Tibial artery (tissue), 4 donors: ENCODE measurements at places on chromosomes 2 and 18.

DNA sequence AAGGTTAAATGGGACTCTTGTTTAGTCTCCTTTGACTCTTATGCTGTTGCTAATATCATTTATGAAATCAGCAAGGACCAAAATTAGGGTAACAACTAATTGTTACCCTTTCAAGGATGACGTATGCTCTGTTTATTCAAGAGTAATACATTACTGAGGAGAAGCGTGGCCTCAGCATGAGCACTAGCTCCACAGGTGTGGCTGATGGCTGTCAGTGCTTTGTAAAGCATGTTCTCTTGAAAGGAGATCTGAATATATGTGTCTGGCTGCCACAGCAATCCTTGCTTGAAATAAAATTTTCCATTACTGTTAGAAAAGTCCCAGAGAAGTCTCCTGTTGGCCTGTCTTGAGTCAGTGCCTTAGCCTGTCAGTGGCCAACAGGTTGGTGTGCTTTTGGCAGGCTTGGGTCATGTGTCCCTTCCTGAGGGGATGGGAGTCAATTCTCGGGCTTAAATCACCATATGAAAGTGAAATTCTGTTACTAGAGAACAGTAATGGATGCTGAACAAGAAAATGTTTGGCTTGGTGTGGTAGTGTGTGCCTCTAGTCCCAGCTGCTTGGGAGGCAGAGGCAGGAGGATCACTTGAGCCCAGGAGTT, 32.7 kb downstream of the ABI2 start:
- no peak for DNase-seq

DNA sequence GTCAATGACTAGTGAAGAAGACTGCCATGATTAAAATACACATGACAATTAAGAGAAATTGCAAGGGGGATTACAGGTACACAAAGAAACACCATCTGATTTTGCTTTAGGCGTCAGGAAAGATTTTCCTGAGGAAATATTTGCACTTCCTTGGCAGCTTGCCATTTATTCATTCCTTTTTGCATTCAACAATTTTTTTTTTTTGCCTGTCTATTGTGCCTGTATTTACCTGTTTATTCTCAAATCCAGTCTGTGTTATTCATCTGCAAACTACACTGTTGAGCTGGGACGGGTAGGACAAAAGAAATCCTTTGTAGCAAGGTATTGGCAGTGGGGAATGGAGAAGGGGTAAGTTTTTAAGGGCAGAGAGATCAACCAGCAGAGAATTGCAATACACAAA, 31.8 kb downstream of the SMAD2 start:
- no peak for DNase-seq

- no peak for DNase-seq
Observed at GRCh38 chr2:127091886-127092285, 15.1 kb downstream of the BIN1 start.

GRCh38 chr2:240441993-240442411, 6.5 kb downstream of the GPC1 start:
- DNase-seq = no peak

DNA sequence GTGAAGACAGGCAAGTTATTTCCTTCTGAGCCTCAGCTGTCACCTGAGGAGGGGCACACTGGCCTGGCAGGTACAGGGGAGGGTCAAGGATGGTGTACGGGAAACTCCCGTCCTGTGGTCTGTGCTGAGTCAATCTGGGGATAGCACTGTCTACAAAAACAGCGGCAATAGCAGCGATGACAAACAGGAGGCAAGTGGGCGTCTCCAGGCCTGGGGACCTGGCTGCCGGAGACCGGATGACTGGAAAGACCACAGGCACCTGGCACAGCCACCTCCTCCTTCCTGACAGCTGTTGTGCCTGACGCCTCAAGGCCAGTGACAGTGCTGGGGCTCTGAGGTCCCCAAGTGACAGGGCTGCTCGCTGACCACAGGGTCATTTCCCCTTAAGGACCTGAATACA, 202.1 kb upstream of the HS6ST1 start:
- DNase-seq = no peak

GRCh38 chr2:173629076-173629475, 274.4 kb downstream of the CDCA7 start:
- no peak for DNase-seq

GRCh38 chr18:36329684-36330434, 32.3 kb downstream of the FHOD3 start:
- DNase-seq = no peak

GRCh38 chr2:30145826-30146336, 926 bp upstream of the YPEL5 start:
- no peak for DNase-seq

DNA sequence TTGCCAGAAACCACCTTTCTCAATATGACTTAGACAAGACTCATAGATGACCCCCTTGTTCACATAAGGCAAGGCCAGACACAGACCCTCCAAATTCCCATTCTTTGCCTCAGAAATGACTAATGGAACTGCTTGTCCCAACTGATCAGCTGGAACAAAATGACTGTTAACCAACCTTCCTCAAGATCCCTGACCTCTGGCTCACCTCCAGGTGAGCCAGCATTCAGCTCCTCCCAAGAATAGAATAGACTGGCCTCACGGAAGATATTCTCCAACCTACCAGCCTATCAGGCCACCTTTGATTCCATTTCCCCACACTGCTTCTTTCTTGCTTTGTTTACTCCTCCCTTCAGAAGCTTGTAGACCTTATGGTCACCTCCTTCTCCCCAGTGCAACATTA, 195.7 kb upstream of the VWC2L start:
- DNase-seq = no peak

GRCh38 chr2:71672826-71673795, 219.8 kb downstream of the DYSF start:
- DNase-seq = no peak

DNA sequence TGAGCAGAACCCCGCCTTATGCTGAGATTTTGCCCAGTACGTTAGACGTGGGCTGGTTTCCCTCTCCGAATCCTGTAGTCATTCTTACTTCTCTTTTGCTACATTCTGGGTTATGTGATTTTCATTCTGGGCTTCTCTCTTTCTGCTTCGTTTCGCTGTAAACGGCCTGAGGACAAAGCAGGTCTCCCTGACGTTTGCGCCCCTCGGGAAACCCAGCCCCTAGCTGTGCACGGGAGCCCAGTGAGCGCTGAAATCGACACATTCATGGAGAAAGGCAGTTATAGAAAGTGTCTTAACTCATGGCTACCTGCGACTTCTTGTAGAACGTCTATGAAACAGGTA, 22.7 kb upstream of the MC5R start:
- DNase-seq = no peak

GRCh38 chr2:172516299-172516698, 39.6 kb upstream of the PDK1 start:
- DNase-seq = no peak

GRCh38 chr2:15313657-15314056, 247.5 kb downstream of the NBAS start:
- DNase-seq = no peak

GRCh38 chr2:127320586-127321275, 26.8 kb upstream of the ERCC3 start:
- no peak for DNase-seq

DNA sequence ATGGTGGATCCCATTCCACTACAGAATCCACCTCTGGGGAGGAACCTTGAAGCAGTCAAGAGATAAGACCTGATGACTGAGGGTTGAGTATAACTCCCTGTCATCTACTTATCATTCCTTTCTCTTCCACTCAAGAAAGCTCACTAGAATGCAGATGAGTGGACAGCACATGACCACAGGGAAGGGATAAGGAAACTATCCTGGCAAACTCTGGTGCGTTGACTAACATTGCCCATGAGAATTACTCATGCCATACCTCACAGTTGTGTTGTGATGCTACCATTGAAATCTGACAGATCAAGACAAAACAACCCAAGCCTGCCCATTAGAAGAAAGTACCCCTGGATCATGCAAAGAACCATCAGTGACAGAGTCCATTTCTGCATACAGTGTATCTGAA, 26.5 kb downstream of the SLC16A14 start:
- DNase-seq = no peak

DNA sequence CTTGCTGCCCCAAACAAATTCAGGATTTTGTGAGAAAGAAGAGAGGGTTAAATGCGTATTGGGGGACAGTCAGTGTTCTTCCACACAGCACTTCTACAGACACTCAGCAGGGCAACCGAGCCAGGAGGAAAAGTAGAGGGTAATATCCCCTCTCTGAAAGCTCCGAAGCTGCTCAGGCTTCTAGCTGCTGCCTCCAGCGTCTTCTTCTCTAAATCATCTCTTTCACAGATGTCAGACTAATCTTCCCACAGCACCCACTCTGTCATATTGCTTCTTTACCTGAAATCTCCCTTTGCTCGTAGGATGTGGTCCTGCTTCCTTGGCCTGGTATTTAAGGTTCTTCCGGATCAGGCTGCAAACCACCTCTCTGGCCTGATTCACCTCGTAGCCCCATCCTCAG, 117.6 kb upstream of the HAAO start:
- no peak for DNase-seq

GRCh38 chr2:96464061-96464460, 41.1 kb downstream of the NEURL3 start:
- DNase-seq = no peak

DNA sequence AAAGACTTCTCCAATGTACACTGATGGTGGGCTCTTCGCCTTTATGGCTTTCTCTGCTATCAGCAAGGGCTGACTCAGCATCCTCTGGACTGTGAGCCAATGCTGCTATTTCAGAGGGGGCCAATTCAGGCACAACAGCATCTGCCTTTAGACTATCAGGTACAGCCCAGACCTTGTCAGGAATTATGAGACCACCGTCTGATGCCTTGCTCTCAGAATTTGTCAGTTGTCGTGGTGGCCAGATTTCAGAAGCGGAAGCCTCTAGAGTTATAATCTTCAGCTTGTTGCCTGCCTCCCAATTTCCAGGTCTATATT, 92.7 kb downstream of the ALPK2 start:
- DNase-seq = no peak

DNA sequence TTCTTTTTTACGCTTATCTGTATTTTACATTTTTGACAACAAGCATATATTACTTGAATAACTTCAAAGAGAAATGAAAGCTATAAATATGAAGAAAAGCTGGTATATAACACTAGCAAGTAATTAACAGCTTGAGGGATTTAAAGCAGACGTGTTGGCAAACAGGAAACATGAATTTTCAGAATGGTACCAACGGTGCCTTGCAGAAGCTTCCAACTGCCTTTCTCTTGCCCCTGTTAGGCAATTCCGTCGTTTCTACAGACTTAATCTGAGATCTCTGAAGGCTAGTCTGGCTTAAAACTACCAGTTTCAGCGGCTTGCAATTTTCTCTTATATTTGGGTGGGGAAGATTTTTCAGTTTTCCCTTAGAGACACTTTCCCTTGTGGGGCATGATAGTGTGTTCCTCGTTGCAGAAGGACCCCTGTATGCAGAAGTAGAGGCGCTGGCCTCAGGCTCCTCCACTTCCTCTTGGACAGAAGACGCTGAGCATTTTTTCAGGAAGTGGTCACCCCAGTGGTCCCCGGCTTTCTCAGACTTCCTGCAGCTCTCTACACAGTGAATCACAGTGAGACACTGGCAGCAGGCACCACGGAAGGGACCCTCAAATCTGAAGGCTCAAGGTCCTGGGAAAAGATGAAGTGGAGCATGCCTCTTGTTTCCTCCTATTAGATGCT, 56.2 kb upstream of the SLC16A14 start:
- no peak for DNase-seq

DNA sequence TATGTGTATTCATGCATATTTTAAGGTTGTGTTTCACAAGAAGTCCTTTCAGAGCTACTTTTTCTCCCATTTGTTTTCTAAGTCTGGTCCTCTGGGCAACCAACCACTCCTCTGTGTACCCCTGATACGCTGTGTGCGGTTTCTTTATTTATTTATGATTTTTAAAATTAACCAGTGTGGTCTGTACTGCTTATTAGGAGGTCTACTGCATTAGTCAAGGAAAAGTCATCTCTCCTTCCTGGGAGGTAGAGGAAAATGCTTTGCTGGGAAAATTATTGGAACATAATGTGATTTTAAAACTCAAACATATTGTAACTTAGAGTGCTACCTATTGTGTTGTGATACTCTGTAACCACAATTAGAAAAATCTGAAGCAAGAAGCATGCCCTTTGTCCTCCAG, 1404.3 kb downstream of the SUCLG1 start:
- DNase-seq = no peak

GRCh38 chr2:53672881-53673522, 94.6 kb upstream of the CHAC2 start:
- DNase-seq = no peak

DNA sequence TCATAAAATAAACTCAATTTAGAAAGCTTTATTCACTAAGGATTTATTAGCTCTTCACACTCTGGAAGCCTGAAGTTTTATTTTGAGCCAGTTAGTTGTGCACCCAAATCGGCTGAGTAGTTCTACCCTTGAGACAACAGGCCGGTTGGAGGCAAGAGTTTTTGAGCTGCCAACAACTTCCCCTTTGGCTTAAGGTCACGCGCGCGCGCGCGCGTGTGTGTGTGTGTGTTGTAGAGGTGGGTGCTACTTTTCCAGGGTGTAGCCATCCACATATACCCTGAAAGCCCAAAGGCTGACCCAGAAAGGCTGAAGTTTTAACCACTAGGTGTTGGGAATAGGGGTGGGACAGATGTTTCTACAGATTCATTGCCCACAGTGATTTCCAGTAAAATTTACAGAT, 150.2 kb upstream of the LHCGR start:
- no peak for DNase-seq

GRCh38 chr2:139099721-139100120, 319.5 kb upstream of the NXPH2 start:
- DNase-seq = no peak

GRCh38 chr2:190342611-190343010, 778 bp upstream of the INPP1 start:
- DNase-seq = no peak

DNA sequence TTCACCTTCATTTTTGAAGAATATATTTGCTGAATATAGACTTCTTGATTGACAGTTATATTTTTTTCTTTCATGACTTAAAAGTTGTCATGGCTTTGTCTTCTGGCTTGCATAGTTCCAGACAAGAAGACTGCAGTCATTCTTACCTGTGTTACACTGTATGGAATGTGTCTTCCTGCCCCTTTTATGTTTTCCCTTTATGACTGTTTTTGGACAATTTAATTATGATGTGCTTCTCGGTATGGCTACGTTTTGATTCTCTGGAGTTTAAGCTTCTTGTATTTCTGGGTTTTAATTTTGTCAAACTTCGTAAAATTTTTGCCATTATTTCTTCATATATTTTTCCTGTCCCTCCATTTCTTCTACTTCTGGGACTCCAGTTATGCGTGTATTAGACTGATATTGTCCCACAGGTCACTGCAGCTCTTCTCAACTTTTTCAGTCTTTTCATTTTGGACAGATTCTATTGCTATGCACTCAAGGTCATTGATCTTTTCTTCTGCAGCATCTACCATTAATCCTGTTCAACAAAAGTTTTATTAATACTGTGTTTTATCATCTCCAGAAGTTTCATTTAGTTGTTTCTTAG, 17.1 kb downstream of the MTERF4 start:
- DNase-seq = no peak

GRCh38 chr2:112996635-112997034, 8.6 kb upstream of the IL36A start:
- no peak for DNase-seq

DNA sequence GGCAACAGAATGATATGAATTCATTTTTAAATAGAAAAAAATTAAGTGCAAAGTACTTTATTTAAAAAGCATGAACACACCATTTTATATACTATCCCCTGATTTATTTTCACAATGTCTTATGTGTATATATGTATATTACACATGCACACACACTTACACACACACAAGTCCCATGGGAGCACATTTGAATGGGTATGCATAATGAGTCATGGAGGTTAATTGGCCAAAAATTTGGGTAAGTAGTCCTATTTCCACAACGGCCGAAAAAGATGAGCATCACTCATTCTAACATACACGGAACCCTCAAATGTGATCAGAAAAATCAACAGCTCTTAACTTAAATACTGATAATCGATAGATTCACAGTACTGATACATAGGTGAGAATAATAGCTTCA, 97.4 kb upstream of the NABP1 start:
- no peak for DNase-seq
